ENCODE measurements at places on chromosomes 13 and 19. TPM values are rescaled to one million over a fixed set of nuclear protein-coding genes. Genes with fewer than 3 reads are reported as not detected.

The KLK3 gene
- not detected for total RNA-seq

GRCh38 chr13:40479196-40479845 is 187.1 kb downstream of the FOXO1 start:
- H3K27me3 ChIP-seq = no peaks in the 10 kb centered on the region
- no peak for DNase-seq
- H3K36me3 ChIP-seq = no peaks in the 10 kb centered on the region
- H3K4me1 ChIP-seq = peaks cover 8% of the 10 kb centered on the region

- H3K36me3 ChIP-seq = no peaks in the 10 kb centered on the region
- H3K27me3 ChIP-seq = no peaks in the 10 kb centered on the region
- DNase-seq = no peak
- H3K4me1 ChIP-seq = no peaks in the 10 kb centered on the region
- H3K4me3 ChIP-seq = no peak overlapping the region
These were observed 572.0 kb downstream of the IRS2 start for GRCh38 chr13:109214393-109214792.

The COL4A1 gene
- total RNA-seq = 0.12 TPM

DNA sequence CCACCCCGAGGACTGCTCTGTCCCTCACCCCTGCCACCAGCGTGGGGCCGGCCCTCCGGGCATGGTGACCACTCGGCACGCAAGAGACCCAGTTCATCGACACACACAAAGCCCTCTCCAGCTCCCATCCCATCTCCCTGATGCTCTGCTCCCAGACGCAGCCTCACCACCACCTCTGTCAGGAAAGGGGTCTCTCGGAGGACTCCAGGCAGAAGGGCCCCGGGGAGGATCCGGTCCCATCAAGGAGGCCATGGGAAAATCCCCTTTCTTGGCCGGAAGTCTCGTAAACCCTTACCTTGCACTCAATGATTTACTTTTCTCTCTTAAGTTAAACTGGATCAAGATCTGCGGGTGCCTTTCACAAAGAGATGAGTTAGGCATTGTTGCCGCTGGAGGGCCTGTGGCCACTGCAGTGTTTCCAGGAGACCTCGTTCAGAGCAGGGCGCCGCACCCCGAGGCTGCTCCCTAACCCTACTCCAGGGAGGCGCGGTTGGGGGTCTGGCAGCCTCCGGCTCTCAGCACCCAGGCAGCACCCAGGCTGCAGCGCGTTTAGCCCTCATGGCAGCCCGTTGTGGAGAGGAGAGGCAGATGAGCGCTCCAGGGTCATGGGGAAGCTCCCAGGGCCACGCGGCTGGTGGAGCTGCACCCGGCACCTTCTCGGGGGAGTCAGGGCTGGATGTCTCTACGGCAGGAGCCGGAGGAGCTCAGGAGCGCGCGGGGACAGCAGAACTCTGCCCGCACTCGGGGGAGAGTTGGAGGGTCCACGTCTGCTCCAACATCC is 31.0 kb downstream of the C2CD4C start:
- peaks cover 9% of the 10 kb centered on the region for H3K36me3 ChIP-seq
- no peak overlapping the region for H3K4me3 ChIP-seq
- no peaks in the 10 kb centered on the region for H3K4me1 ChIP-seq
- H3K27me3 ChIP-seq = peaks cover 34% of the 10 kb centered on the region

The F10 gene
- total RNA-seq = not detected

The ATP12A gene
- total RNA-seq = 0.40 TPM

DNA sequence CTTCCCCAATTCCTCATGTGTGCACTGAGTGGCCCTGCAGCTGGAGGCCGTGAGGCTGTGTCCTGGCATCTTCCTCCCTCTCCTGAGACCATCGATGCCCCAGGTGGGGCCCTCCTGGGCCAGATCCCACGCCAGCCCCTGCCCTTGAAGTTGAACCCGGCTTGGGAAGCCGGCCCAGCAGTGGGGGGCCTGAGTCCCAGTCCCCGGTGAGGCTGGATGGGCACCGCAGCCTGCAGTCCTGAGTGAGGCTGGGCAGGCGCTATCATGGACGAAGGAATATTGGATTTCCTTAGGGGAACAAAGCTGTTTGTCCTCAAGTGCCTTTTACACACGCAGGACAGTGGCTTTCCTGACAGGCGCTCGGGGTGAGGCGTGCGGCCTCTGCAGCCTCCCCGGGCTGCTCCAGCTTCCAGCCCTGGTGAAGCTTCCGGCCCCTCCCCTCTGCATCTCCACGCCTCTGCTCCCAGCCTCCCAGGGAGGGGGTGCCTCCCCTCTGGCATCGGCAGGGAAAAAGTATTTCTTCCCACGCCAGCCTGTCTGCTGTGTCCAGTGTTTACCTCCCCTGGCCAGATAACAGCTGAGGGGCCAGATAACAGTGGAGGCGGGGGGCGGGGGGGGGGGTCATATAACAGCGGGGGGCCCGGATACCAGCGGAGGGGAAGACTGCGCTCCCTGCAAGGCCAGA is 159.5 kb downstream of the KDM4B start:
- no peak overlapping the region for H3K27ac ChIP-seq
- no peaks in the 10 kb centered on the region for H3K4me1 ChIP-seq
- no peak for DNase-seq

- no peaks in the 10 kb centered on the region for H3K27me3 ChIP-seq
- H3K36me3 ChIP-seq = no peaks in the 10 kb centered on the region
- DNase-seq = no peak
- no peak overlapping the region for H3K4me3 ChIP-seq
These were observed 40.6 kb downstream of the CCDC122 start for GRCh38 chr13:43838909-43839308.

The RYR1 gene
- 1.5 TPM for total RNA-seq

The KCNJ14 gene
- total RNA-seq = 9.9 TPM

The MYH14 gene
- total RNA-seq = 255 TPM

The CCDC122 gene
- 6.2 TPM for total RNA-seq

- H3K4me3 ChIP-seq = no peak overlapping the region
- DNase-seq = no peak
- H3K4me1 ChIP-seq = peaks cover 7% of the 10 kb centered on the region
- no peak overlapping the region for H3K27ac ChIP-seq
- no peaks in the 10 kb centered on the region for H3K36me3 ChIP-seq
These were observed 52.0 kb downstream of the GNG7 start for GRCh38 chr19:2650515-2650914.

The S1PR4 gene
- not detected for total RNA-seq

The LILRB3 gene
- total RNA-seq = not detected

GRCh38 chr19:50520822-50521465 is 7.2 kb upstream of the ASPDH start:
- H3K4me1 ChIP-seq = no peaks in the 10 kb centered on the region
- H3K27me3 ChIP-seq = peaks cover 15% of the 10 kb centered on the region
- DNase-seq = no peak
- H3K4me3 ChIP-seq = no peak overlapping the region
- H3K36me3 ChIP-seq = peaks cover 2% of the 10 kb centered on the region
- no peak overlapping the region for H3K27ac ChIP-seq

DNA sequence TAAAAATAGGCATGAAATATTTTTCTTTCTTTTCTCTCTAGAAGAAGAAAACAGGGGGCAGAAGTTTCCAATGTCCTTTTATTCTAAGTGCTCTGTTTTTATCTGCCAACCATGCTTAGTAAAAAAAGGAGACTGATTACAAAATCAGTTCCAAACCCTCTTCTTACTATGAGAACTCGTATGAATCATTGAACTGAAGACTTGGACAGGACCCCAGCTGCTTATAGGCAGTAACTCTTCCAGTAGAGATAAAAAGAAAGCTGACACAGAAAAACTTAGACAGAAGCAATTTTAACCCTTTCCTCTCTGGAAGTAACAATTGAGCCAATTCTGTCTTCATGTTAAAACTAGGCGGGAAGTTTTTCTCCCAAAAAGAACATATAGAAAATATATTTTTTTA is 24.5 kb upstream of the FREM2 start:
- peaks cover 28% of the 10 kb centered on the region for H3K4me1 ChIP-seq
- no peak for DNase-seq
- H3K27ac ChIP-seq = no peak overlapping the region
- no peaks in the 10 kb centered on the region for H3K36me3 ChIP-seq

DNA sequence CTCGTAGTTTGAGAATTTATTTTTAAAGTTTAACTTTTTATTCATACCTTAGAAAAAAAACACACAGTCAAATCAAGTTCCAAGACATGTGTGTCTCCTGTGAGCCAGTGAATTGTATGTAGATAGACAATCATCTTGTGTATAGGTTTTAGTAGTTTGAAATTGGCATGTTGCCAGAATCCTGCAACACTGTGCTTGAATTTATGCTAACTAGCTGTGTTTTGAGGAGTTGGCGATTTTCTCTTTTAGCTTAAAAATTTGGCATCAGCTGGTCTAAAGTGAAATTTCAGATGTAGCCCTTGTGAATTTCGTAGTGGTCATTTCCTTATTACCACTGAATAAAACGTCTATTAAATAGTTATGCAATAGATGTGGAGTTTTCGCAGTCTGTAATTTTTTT is 213.2 kb downstream of the ATP8A2 start:
- H3K4me3 ChIP-seq = no peak overlapping the region
- DNase-seq = no peak
- H3K36me3 ChIP-seq = no peaks in the 10 kb centered on the region

- no peak overlapping the region for H3K4me3 ChIP-seq
These were observed 8.5 kb upstream of the ZNF83 start for GRCh38 chr19:52646571-52647217.

Data from Calu3 (cell line).